ENCODE measurements at places on chromosomes 12 and 14.

- no peak for DNase-seq
Observed at GRCh38 chr14:101472518-101472849, 88.8 kb upstream of the DIO3 start.

DNA sequence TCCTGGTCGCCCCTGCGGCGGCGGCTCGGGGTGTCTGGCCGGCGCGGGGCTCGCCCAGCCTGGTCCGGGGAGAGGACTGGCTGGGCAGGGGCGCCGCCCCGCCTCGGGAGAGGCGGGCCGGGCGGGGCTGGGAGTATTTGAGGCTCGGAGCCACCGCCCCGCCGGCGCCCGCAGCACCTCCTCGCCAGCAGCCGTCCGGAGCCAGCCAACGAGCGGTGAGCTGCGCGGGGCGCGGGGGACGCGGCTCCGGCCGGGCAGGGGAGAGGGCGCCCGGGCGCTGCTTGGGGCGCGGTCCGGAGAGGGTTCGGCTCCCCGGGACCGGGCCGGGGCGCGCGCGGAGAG is at the start of gene LGALS3:
Gene LGALS3 (plus strand): TSS at position 167 of the 342 bp plus-strand sequence. CDS start 8,122 bp downstream, outside the sequence.
- DNase-seq, result peak; percentile 56

DNA sequence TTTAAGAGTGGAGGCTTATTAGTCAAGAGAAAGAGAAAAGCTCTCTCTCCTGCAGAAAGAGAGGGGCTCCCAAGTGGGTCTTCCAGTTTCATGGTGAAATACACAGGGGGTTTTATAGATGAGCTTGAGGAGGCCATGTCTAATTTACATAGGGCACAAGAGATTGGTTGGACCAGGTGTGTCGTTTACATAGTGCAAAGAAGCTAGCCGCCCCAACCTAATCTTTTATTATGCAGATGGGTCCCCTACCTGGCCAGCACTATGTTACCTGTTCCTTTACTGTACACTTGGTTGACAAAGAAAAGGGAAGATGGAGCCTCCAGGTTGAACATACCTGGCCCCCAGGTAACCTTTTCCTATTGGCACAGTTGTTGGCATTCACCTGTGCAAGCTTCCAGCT is 195.0 kb downstream of the PIK3C2G start:
- DNase-seq, result no peak

DNA sequence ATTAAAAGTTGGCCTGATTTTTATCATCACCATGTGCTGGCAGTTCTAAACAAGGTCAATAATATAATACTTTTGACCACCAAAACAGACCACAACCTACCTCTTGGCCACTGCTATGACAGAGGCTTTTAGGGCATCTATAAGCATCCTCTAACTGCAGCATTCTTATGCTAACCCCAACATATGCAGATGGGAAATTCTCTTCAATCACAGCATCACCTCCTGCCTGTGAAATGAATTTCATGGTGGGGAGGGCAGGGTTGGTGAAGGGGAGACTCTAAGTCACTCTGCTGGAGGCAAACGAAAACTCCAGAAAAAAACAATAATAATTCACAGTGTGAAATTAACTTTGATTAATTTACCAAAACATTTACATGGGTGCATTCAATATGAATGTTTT is 78.8 kb upstream of the FAR2 start:
- DNase-seq, result no peak

GRCh38 chr14:28745176-28745575 is 21.4 kb upstream of the FOXG1 start:
- no peak for DNase-seq

DNA sequence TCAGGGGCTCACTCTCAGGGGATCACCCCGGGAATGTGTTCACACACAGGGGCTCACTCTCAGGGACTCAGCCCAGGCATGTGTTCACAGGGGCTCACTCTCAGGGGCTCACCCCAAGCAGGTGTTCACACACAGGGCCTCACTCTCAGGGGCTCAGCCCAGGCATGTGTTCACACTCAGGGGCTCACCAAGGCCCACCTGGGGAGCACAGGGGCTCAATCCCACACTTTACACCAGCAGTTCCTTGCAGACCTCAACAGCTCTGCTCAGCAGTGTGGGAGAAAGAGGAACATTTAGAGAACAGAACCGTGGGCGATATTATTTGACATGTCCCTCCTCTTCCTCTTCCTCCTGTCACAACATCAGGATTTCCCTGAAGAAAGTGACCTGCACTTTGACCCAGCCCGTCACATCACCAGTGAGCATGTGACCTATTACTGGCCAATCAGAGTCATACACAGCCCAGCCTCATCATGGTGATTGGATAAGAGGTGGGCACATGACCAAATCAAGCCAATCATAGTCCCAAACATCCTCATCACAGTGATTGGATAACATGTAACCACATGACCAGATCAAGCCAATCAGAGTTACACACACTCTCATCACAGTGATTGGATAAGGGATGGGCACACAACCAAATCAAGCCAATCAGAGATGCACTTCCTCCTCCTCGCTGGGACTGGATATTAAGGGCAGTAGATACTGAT is 359.4 kb upstream of the SFSWAP start:
- no peak for DNase-seq

DNA sequence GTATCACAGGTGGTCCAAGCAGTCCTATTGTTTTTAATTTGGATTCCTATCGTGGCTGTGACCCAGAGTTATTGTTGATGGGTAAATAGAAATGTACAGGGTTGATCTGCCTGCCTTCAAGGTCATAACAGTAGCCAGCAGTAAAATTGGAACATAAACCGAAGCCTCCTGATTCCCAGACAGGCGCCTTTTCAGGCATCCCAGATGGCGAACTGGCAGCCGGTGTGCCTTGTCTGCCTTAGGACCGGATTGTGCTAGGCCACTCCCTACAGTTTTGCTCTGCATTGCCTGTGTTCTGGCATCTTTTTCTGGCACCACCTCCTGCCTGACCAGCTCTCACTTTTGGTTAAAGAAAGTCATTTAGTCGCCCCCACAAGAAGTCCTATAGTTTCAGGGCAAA is 22.2 kb downstream of the TMEM117 start:
- DNase-seq, result no peak

- no peak for DNase-seq
Observed at GRCh38 chr14:59154373-59154772, 34.1 kb upstream of the DAAM1 start.

DNA sequence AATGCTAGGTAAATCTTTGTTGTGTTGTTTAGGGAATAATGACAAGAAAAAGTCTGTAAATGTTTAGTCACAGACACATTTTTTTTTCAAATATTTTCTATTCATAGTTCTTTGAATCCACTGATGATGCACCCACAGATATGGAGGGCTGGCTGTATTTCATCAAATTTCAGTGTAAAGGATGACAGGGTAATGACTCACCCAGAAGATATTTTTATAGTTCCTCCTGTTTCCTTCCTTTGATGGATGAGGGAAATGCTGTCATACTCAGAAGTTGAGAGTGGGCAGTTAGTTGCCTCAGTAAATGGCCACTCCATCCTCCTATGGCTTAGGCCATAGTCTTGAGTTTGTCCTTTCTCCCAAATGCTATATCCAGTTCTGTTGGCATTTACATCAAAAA is 76.9 kb upstream of the REP15 start:
- no peak for DNase-seq

- no peak for DNase-seq
Observed at GRCh38 chr14:70489579-70490200, 37.7 kb downstream of the ADAM21 start.

DNA sequence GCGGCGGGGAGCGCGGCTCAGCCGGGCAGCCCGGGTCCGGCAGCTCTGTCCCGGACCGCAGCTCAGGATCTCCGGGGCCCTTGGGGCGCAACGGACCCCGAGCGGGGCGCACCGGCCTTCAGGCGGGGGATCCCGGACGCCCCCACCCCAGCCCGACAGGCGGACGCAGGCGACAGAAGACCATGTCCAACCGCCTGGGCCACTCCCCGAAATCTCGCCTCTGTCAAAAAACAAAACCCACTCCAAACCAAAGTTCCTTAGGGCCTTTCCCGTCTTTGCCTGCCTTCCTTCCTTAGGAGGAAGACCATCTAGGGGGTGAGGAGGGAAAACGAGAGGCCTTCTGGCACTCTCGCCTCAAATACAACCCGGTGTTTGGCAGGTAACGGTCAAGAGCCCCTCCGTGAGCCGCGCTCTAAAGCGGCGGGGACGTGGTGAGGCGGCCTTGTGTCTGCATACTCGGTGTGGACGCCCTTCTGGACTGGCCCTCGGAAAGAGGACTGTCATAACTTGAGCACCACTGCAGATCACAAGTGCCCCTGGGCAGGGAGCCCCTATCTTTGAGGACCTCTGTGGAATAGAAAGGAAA is 604 bp downstream of the HCFC2 start:
- DNase-seq, result no peak

DNA sequence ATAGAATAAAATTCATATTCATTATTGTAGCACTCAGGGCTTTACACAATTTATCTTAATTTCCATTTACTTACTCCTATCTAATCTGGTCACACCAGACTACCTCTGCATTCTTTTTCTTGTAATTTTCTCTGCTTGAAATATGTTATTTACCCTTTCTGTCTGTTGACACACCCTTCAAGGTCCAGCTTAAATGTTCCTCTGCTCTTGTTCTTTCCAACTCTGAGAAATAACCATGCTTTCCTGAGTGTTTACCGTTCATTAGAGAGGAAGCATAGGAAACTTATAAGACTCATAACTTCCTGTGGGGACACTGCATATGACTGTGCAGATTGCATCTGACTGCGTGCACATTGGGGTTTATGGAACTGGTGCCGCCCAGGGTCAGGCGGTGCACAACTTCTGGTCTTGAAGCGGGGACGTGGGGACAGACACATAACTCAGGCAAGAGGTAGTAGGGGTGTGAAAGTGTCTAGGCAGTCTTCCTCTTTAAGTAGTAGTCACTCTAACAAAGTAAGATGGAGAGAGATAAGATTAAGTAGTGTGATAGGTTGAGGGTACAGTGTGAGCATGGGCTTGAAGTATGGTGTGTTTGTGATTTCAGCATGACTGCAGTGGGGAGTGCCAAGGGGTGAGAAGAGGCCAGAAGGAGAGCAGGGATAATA is 42.6 kb upstream of the FOXJ2 start:
- DNase-seq, result no peak

DNA sequence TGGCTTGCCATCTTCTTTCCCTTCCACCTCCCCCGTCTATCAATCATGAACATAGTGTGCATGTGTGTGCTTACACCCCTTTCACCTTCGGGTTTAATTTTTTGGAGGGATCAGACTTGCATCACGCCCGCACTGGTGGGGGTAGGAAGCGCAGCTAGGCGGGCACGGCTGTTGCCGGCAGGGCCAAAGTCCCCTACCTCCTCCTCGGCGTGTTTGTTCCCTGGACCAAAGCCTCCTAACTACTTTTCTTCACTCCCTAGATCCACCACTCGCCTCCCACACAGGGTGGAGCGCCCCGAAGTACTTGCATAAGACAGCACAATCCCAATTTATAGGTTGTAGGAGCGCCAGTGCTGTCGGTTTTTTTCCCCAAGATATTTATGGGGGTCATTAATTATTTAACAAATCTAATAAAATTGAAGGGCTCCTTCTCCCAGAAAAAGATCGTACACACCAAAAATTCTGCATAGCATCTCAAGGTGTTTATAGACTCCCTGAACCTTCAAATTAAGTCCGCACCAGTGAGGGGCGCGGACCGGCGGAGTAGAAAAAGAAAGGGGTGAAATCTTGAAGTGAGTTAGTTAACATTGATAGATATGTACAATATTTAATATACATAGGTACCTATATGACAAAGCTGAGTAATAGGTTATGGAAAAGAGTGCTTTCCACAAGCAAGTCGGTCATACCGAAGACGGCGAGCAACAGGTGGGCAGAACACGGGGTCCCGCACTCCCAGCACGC is 717 bp downstream of the PKP2 start:
- DNase-seq, result peak; percentile 18

GRCh38 chr12:6430124-6430989 is 14.4 kb upstream of the CD27 start:
- DNase-seq, result no peak

GRCh38 chr12:30169839-30170591 is 386.3 kb upstream of the TMTC1 start:
- no peak for DNase-seq

DNA sequence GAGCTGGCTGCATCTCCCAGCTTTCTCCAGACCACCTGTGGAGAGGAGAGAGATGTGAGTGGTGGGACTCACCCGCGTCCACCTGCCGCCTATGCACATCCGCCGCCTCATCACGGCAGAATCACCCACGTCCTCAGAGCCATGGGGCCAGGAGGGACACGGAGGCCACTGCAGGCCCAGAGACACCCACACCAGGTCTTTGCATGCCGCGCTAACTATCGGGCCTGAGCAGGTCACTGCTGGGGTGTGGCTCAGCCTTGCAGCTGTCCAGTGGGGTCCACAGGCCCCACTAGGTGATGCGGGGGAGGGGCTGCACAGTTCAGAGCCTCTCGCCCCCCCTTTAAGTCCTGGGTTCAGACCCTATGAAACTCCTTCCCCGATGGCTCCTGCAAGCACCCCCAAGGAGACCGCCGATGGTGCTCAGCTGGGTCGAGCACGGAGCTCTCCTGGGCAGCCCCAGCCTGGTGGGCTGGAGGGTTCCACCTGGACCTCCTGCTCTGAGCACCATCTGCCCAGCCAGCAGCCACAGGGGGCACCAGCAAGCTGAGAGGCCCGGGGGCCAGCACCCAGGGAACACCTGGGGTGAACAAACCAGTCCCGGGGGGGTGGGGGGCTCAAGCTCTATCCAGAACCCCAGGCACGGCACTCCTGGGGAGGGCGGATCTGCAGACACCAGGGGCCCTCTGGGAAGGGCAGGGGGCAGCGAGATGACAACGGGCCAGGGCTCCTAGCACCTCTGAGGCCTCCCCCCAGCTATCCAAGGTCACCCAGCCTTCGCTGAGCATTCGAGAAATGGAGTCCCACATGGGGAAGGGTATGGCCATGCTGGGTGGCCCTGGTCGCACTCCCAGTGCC is 34.3 kb downstream of the CCNK start:
- DNase-seq, result no peak

DNA sequence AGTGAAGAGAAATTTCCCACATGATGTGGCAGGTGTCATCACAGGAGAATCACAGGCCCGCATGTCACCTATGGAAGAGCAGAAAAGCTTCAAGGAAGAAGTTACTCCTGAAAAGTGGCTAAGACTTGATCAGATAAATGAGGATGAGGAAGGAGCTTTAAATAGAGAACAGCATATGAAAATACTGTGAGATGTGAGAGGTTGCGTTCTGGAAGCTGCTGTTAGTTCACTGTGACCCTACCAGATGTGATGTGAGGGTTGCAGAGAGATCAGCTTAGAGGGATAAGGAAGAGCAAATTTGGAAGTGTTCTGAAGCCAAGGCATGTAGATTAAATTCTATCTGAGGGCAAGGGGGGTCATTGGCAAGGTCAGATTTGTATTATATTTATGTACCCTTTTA is 17.1 kb downstream of the ERP27 start:
- DNase-seq, result no peak

DNA sequence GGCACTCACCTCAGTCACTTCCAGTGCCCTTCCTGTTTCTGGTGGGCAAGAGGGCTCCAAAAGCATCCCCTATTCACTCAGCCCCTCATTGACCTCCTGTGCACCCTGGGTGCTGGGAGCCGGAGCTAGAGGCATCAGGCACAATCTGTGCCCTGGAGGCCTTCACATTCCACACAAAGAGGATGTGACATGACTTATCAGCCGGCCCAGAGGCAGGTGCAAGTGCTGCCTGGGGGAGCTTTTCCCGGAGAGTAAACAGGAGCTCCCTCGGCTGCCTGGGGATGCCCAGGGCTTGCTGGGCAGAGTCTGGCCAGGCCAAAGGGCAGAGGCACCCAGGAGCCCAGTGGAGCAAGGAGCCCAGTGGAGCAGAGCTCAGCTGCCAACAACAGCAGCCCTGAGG is 64.5 kb downstream of the BCL11B start:
- DNase-seq, result no peak
